ENCODE measurements at places on chromosomes 4 and X.

DNA sequence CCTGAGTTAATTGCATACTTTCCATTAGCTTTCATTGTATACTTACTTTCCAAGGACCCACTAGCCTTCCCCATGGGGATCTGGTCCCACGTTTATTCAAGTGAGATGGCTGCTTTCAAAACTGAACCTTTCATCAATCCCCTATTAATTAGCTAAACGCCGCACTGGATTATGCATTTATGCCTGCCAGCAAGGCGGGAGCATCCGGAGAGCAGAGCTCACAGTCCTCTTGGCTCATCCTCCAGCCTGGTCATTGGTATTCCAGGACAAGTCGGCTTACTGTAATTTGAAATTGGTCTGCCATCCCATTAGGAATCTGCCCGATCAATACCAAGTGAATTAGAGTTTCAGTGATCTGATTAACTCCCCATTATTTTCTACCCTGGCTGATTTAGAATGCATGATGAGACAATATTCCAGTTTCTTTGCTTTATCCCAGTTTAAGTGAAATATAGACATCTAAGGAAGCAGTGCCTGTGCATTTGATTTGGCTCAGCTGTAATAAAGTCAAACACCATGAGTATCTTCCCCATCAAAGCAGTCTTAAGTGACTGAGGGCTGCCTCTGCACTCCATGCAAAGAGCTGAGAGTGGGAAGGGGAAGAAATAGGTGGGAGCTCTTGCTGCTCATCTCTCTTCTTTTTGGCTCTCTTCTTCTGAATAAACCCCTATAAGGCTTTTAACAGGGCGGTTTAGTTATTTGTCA is 411.4 kb downstream of the GPAT3 start:
- DNase-seq: no peak

- DNase-seq: no peak
These were observed 176.8 kb upstream of the RPL34 start for GRCh38 chr4:108443585-108443984.

GRCh38 chr4:46386570-46386969 is 3.4 kb downstream of the GABRA2 start:
- no peak for DNase-seq

DNA sequence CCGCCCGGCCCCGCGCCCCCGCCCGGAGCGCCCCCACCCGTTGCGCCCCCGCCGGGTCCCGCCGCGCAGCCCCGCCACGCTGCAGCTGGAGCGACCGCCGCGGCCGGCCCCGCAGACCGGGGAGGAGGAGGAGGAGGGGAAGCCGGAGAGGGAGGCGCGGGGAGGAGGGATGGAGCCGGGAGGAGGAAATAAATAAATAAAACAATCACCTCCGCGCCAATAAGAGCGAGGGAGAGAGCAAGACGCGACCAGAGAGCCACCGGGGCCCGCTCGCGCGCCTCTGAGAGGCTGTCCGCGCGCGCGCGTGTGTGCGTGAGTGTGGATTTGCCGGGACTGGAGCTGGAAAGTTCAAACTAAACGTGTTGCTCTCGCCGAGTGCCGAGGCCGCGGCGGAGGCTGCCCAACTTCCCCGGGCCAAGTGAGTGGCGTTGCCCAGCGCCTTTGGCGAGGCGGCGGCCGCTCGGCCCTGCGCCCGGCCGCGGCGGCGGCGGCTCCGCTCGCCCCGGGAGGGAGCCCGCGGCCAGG is 2184.4 kb upstream of the TENM3 start:
- no peak for DNase-seq

DNA sequence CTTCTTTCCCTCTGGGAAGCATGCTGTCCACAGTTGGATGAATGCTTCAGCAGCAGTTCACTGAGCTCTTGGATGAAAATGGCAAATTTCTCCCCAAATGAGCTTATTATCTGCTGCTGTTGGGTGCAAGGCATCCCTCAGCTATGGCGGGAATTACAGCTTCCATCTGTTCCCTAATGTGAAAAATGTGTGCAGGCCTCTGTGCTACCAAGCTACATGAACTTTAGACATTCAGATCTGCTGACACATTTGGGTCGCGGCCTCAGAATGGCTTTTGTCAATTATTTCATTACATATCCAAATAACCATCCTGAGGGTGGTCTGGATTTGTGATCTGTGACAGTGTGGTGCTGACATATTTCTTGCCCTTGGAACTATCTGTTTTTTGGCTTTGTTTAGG is 119.5 kb upstream of the SCML1 start:
- DNase-seq: no peak

DNA sequence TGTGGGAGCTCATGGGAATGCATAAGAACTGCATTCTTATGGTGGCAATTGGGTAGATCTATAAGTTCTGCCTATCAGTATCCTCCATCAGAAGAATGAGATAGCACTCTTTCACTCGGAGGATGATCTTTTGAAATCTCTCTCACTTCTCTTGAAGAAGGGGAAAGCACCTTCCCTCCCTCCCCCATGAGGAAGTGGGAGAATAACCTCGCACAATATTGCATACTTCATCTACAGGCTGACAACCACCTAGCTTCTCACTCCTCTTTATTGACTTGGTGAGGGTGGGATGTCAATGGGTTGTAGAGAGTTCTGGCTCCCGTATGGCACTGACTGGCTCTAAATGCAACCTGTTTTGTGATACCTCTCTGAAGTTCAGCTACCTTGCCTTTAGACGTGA is 146.7 kb upstream of the SPOCK3 start:
- DNase-seq: no peak
